ENCODE measurements at places on chromosomes 16 and 17.

GRCh38 chr17:2137342-2138098, 82.6 kb downstream of the HIC1 start:
- DNase-seq, result no peak

- DNase-seq, result no peak
Observed at GRCh38 chr17:74962622-74963394, 9.8 kb downstream of the HID1 start.

- DNase-seq, result no peak
Observed at GRCh38 chr17:43517161-43517560, 29.0 kb downstream of the ETV4 start.

GRCh38 chr16:47467501-47467900, 6.4 kb downstream of the PHKB start:
- DNase-seq, result no peak

DNA sequence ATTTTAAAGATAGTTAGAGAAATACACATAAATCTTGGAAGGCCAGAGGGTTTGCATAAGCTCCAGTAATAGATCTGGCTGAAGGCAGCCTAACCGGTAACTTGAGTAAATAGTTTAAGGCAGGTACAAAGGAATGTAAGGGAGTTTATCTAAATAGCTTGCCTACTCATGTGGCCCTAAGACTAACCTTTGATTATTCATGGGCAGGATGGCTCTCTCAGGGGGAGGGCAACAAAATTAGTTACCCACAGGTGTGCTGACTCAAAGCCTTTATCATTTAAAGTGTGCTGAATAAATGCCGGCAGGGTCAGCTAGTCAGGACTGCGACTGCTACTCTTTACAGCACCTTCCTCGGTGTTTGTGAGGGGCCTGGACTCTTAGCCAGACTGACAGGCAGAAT, 761.3 kb upstream of the KIF2B start:
- DNase-seq, result no peak

DNA sequence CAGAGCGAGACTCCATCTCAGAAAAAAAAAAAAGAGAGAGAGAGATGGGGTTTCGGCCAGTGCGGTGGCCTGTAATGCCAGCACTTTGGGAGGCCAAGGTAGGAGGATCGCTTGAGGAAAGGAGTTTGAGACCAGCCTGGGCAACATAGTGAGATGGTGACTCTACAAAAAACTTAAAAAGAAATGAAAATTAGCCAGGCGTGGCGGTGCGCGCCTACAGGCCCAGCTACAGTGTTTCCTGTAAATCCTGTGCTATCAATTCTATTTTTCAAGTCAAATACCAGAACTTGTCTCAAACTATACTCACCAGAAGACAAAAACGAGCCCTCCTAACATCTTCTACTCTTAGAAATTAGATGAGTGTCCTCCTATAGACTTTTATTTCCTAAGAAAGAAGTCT, 19.3 kb downstream of the UBE2O start:
- DNase-seq, result no peak

- no peak for DNase-seq
Observed at GRCh38 chr17:66056148-66056547, 135.8 kb downstream of the CEP112 start.

- no peak for DNase-seq
Observed at GRCh38 chr17:17362540-17362930, 59.4 kb downstream of the NT5M start.

DNA sequence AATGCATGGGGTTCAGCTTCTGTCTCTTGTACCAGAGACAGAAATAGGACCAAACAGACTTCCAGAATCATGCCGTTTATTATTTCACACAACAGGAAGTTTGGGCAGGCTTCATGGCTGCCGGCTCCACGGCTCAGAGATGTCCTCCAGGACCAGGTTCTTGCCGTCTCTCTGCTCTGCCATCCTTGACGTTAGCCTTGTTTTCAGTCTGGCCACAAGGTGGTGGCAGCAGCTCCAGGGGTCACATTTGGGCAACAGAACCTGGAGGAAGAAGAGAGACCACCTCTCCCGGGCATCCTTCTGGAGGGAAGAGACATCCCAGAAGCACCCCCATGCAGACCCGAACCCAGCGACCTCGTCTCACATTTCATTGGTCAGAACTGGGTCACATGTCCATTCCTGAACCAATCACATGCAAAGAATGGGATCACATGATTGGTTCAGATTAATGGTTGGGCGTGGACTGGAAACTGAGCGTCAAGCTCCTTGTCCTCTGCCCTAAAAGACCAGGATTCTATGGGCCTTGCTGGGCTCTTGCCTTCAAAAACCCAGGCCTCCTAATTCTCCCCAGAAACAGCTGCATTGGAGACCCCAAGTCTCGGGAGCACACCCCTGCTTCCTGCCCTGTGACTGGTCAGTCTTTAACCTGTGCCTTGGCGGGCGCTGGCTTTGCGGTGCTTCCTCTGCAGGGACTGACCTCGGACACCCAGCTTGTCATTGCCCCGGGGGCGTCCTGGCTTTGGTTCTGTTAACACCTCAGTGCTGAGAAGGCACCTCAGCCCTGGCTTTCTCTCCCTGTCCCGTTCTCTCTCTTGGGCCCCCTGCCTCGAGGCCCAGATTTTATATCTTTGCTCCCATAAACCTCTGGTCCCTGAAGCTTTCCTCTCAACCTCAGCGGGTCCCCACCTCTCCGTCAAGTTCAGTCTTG, 63.3 kb downstream of the IRF8 start:
- no peak for DNase-seq

DNA sequence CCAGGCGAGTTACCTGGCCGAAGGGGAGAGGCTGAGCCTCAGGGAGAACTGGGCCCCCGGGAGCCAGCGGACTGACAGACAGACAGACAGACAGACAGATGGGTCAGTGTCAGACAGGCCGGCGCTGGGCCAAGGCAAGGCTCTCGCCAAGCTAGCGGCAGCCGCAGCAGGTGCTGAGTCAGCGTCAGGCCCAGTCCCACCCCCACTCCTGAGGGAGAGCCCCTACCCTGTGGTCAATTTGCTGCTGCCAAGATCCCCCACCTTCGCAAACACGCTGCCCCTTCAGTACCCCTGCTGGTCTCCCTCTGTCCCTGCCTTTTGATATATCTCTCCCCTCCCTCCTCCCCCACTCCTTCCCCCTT, 1.5 kb downstream of the FGF11 start:
- no peak for DNase-seq

- no peak for DNase-seq
Observed at GRCh38 chr16:647173-647902, 1.8 kb upstream of the WDR90 start.

- DNase-seq, result no peak
Observed at GRCh38 chr17:72576289-72576759, 455.5 kb downstream of the SOX9 start.

DNA sequence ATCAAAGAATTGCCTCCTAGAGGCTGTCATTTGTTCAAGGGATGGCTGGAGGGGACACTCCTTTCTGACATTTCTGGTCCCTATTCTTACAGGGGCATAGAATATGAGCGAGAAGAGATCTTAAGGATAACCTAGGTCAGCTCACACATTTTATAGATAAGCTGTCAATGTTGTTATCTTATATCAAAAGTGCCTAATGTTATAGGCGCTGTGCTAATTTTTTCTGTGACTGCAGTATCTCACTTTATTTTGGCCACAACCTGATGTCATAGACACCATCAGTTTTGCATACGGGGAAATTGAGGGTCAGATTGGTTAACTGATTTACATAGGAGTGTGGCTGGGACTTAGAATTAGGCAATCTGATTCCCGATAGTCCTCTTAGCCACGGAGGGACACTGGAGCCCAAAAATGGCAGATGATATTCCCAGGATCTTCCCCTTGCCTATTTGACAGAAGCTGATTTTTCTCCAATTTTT, 1.2 kb downstream of the CPD start:
- no peak for DNase-seq

DNA sequence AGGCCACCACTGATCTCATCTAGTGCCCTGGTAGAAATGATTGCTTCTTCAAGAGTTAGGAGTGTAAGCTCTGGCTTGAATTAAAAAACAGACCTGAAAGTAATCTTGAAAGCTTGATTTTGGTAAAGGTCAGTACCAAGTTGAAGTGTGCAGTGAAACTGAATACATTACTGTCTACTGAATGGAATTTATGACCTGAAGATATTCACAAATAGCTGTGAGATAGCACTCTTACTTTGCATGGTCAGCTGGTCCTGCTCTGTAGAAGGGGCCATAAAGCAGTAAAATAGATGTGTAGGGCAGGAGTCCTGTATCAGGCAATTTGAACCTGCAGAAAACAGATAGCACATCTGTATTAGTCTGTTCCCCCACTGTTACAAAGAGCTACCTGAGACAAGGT, 78.6 kb downstream of the MYH13 start:
- no peak for DNase-seq

DNA sequence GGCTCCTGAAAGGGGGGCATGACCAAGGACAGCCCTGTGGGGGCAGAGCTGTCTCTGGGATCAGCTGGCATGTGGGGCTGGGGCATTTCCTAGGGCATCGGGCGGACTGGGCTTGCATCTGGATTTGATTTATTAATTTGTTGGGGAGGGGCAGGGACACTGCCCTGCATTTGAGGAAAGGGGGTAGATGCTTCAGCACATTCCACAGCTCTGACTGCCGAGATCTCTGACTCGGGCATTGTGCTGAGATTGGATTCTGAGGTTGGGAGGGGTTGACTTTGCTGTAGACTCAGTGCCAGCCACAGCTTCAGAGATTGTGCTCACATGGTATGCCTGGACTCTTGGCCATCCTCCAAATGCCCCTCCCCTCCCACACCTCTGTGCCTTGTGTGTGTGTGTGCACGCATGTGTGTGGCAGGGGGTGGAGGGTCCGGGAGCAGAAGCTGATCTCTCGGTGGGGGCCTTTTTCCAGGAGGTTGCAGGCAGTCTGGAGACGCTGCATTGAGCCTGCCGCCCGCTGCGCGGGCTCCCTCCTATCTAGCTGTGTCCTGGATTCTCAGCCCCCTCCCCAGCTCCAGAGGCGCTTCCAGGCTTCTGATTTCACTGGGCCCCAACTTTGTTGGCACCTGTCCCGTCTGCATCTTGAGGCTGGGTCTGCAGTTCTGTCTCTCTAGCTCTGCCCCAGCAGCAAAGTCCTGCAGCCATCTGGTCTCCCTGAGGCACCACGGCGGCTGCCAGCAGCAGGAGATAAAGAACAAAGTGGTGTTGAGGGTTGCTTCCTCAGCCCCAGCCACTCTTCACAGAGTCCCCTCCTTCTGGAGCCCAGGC, 14.9 kb downstream of the IGFBP4 start:
- DNase-seq, result no peak

DNA sequence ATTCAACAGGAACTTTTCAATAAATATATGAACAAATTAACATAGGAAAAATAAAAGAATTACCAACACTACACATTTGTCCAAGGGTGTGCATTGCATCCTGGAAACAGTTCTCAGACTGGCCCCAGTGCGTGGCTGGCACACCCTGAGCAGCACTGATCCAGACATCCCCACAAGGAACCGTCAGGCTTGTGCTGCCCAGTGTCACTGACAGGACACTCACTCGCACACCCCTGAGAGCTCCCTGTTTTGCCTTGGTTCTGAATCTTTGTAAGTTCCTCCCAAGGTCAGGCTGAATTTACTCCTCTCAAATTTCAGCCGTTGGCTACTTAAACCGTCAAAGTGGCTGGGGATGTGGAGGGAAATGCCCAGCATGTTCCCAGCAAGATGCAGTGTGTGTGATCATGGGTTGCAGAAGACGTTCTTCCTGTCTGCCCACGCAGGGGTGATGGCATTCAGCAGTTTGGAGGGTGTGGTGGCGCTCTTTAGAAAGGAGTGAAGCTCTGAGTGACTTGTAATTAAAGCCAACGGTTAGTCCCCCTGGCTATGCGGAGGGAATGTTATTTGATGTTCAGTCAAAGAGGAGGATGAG, 1.7 kb downstream of the MT2A start:
- DNase-seq, result no peak

All from hindlimb muscle (tissue), 1 donor.